ENCODE measurements at places on chromosomes 3 and 15. TPM values are rescaled to one million over a fixed set of nuclear protein-coding genes. Genes with fewer than 3 reads are reported as not detected.

- DNase-seq, result no peak
Measured at GRCh38 chr3:101281521-101282030, 38.8 kb downstream of the IMPG2 start.

Gene SENP7
- total RNA-seq, result 1.2 TPM

DNA sequence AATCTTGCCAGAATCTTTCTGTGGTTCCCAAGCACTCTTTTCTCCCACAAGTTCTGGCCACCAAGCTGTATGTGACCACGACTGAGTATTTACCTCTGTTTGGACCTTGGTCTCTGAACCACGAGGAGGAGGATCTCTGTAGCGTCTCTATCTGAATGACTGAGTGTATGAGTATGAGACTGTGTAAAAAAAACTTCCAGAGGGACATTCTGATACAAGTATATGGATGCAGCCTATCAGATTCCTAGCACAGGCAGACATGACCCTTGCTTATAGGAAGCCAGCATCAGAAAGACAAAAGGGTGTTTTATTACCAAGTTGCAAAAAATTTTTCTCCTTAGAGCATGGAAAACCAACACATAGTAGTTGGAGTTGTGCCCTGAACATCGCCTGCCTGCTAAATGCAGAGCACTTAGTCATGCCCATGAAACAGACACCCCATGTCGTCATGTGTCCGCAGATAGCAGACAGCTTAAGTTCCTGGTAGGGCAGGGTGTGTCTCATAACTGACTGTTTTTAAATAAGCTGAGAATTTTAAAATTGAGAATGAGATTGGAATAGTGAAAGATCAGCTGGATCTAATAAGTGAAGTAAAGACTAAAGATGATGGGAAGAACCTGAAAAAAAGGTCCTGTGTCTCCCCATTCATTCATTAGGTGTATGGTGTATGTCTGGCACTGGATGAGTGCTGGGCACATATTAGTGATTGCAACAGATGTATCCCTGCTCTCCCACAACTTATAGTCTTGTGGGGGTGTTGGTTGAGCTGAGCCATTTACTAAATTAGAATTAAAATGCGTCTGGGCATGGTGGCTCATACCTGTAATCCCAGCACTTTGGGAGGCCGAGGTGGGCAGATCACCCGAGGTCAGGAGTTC, 30.9 kb downstream of the DAG1 start:
- DNase-seq, result peak; percentile 87

Gene DPPA4
- total RNA-seq, result not detected

DNA sequence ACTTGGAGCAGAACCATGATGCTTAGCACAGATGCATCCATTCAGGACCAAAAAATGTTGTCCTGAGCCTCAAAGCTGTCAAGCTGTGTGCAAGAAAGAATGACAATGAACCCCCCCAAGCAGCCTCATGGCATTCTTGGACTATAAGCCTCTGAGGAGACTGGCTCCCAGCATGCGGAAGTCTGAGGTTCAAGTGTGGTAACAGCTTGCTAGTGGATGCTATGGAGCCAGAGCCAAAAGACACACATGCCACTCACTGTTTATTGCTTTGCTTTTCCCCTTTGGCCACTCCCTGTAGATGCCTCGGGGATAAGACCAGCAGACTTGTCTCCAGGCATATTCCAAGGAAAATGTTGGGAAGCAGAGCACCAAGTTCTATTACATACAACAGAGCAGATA, 38.2 kb upstream of the SNRK start:
- DNase-seq, result no peak

DNA sequence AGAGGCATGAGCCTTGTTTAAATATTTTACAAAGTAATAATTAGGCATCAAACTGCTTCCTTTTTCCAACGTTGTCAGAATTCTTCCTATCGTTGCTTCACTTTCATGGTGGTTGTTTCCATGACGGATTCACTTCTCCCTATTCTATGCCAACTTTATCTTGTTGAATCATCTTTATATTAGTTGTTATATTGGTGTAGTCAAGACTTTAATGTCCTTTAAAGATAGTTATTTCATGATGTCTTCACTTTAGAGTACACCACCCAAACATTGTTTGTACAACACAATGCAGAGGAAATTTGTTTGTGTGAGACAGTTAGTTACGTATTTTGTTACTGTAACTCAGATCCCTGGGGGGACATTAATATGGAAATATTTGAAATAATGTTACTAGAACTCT, 61.9 kb downstream of the CRYBG3 start:
- DNase-seq, result no peak

GRCh38 chr3:135165260-135165659, 370.2 kb downstream of the EPHB1 start:
- no peak for DNase-seq

DNA sequence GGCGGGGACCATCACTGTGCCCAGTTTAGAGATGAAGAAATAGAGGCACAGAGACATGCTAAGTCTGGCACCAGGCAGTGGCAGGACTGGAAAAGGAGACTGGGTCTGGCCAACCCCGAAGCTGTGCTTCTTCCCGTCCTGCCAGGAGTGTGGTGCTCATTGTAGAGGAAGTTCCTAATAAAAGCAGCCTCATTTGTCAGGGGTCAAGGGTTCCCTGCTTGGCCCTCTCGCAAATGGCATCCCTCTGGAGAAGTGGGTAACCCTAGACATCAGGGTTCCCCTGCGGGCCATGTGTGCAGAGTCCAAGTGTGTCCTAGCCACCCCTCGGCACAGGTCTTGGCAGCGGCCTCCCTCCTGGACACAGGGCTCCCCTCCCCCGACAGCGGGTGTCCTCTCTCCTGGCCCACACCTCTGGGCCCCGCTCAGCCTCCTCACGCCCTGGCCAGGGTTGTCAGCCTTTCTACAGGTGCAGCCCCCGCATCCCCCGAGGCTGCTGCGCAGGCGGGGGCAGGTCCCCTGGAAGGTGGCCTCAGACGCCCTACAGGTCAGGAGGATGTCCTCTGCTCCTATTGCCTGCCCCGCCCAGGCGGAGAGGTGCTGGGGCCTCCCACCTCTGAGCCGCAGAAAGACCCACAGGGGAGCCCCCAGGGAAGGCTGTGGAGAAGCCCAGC, 61.8 kb upstream of the PRR20G start:
- no peak for DNase-seq

Gene GATA2
- not detected for total RNA-seq

DNA sequence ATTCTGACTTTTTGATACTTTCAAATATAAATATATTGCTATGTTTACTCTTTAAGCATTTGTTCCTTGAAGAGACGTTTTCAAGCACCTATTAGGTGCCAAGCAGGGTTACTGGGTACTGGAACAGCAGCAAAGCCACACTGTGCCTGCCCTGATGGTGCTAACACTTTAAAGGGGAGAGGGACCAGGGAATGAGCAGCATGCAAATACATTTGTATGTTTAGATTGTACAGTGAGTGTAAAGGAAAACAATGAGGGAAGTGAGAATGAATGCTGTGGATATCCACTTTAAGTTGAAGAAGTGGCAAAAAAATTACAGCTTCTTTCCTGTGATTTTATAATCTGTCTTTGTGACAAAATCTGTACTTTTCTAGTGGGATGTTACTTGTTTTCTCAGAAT, 400.2 kb upstream of the ATP11B start:
- no peak for DNase-seq
